ENCODE measurements at places on chromosomes 7 and 10. TPM values are rescaled to one million over a fixed set of nuclear protein-coding genes. Genes with fewer than 3 reads are reported as not detected.

GRCh38 chr7:39317107-39317506, 249.1 kb upstream of the YAE1 start:
- no peak for DNase-seq

GRCh38 chr10:55224007-55224781, 423.2 kb upstream of the PCDH15 start:
- no peak for DNase-seq

DNA sequence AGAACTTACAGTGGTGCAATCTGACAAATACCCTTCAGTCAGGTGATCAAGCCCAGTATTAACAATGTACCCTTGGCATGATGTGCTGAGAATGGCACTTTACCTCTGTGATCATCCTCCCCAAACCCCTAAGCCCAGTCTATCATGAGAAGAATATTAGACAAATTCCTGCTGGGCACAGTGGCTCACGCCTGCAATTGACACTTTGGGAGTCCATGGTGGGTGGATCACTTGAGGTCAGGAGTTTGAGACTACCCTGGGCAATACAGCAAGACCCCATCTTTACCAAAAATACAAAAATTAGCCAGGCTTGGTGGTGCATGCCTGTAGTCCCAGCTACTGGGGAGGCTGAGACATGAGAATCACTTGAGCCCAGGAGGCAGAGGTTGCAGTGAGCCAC, 7.4 kb upstream of the CUL2 start:
- no peak for DNase-seq

DNA sequence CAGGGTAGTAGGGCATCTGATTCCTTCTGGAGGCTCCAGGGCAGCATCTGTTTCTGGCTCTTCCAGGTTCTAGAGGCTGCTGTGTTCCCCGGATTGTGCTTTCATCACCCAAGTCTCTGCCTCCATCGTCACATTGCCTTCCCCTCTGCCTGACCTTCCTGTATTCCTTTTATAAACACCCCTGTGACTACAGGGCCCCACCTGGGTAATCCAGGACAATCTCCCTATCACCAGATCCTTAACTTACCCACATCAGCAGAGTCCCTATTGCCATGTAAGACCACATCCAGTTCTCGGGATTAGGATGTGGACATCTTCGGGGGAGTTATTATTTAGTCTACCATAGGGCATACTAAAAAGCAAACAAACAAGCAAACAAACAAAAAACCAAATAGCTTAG, 39.4 kb upstream of the AGR3 start:
- no peak for DNase-seq

DNA sequence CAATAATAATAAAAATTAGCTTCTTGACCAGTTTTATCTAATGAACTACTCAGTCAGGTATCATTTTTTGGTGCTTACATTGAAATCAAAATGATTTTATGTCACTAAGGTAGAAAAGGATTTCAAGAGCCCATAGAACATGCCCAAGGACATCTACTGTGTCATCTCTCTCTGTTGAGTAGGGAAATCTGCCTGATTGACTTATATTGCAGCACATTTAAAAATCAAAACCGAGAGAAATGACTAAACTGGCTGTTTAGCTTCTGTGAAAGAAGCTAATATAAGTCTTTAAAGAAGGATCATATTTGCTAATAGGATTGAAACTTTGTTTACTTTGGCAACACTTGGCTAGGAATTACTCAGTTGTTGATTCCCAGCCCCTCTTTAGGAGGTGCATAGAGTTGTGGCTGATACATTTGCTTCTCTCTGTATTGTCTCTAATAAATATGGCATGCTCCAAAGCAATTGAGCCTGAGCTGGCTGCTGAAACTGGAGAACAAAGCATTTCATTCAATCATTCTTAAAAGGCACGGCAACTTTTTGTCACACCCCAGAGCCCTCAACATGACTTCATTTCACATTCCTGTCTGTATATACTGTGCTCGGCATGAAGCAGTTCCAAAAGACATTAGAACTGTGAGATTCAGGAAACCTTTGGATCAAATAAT, 1096.9 kb upstream of the POT1 start:
- peak; percentile 56 for DNase-seq

GRCh38 chr10:85922356-85923129, 444.1 kb downstream of the GRID1 start:
- no peak for DNase-seq

DNA sequence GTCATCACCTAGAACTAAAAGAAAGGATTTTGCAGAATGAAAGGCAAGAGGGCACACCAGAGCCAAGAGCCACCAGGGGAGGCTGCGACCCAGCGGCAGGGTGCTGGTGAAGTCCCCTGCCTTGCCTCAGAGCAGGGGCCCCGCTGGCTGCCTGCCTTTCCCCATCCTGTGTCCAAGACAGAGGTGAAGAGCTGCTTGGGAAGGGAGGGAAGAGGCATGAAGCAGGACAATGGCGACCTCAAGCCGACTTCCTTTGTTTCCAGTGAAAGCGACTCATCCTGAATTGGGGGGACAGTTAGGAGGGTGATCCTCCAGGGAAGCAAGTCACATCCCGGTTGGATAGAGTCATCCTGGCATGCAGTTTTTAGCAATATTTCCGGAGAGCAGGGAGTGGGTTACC, 255.5 kb upstream of the YAE1 start:
- peak; percentile 44 for DNase-seq

GRCh38 chr10:4802711-4803487, 23.1 kb upstream of the AKR1E2 start:
- DNase-seq = no peak

GRCh38 chr10:11087372-11087771, 69.7 kb downstream of the CELF2 start:
- no peak for DNase-seq

DNA sequence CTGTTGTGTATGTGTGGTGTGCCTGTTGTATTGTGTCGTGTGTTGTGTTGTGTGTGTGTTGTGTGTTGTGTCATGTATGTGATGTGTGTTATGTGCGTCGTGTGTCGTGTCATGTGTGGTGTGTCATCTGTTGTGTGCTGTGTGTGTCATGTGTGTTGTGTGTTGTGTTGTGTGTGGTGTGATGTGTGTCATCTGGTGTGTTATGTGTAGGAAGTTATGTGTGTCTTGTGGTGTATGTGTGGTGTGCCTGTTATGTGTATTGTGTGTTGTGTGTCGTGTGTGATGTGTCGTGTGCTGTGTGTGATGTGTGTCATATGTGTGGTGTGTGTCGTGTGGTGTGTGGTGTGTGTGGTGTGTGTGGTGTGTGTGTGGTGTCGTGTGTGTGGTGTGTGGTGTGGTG, 145.2 kb downstream of the DNAJB6 start:
- DNase-seq = no peak

DNA sequence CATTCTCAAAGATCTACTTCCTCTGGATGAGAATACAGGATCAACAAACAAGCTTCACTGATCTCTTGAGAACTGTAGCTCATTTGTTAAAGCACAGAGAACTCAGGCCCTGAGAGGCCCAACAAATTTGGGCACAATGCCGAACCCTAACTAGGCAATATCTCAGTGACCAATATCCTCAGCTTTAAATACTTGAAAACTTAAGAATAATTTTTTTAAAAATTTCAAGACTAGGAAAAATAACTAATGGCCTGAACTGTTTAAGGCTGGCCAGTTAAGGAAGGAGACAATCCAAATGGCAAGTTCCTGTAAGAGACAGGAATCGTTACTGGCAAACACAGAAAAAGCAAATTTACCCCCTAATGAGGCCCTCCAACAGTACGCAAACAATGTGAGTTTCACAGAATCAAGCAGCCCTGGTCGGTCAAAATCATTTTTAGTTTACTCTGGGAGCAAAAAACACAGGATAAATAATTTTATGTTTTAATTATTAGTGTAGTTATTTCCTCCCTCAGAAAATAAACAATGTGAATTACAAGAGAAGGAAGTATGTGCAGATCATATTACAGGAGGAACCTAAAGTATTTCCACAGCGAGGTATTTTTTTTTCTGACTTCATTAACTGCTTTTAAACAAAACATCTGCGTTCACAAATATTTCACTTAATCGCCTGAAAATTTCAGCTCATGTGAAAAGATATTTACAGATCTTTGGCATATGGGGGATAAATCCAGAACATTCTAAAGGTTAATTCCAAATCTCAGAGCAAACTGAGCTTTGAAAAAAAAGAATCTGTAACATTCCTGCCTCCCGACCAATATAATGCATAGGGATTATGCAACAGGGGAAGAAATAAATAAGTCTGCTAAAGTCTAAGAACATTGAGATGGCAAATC, 39.5 kb downstream of the NT5C2 start:
- DNase-seq = peak; percentile 38

- no peak for DNase-seq
These were observed 90.2 kb upstream of the KLF6 start for GRCh38 chr10:3874990-3875841.

DNA sequence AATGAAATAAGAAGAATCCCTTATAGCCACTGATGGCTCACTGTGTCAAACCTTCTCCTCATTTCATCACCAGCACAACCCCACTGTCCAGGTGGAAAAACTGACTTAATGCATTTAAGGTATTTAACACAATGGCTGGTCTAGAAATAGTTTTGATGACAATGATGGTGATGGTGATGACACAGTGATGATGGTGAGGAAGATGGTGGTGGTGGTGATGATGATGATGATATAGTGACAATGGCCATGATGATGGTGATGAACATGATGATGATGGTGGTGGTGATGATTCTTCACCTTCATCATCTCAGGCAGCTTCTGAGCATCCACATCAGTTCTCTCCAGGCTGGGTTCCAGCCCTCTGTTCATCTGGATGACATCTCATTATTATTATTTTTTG, 186.6 kb downstream of the TCERG1L start:
- no peak for DNase-seq

- DNase-seq = no peak
These were observed 36.0 kb upstream of the KCNIP2 start for GRCh38 chr10:101879456-101880231.

GRCh38 chr7:156776527-156776926, 116.5 kb downstream of the LMBR1 start:
- no peak for DNase-seq

- DNase-seq = no peak
These were observed 96.4 kb downstream of the CARD11 start for GRCh38 chr7:2947058-2947780.

DNA sequence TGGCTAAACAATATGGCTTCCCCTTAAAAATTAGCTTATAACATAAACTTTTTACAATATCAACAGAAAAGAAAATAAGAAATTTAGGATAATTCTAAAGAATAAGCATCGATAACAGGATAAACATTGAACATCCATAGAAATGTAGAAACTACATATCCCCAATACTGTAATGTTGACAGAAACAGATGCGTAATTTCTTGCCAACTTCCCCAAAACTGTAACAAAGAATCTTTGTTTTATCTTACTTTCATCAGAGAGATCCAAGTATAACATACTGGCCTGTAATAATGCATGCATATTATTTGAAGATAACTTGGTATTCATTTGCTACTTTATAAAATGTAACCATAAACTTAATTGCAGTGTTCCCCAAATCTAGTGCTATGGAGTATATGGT, 339.9 kb downstream of the ARL4A start:
- no peak for DNase-seq

DNA sequence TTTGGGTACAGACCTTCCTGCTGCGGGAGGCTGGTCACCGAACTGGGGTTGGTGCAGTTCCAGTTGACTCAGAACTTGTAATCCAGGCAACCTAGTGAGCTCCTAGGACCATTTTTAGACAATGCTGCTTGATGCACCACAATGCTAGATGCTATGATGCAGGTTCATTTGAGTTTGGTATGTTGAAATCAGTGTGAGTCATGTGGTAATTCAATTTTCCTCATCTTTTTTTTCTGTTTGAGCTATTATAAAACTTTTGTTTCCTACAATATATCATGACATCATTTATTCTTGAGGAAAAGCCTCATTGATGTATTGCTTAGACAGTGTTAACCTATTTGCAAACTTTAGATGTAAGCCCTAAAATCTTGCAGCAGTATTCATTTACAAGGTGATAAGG, 40.9 kb upstream of the MTPN start:
- DNase-seq = no peak

DNA sequence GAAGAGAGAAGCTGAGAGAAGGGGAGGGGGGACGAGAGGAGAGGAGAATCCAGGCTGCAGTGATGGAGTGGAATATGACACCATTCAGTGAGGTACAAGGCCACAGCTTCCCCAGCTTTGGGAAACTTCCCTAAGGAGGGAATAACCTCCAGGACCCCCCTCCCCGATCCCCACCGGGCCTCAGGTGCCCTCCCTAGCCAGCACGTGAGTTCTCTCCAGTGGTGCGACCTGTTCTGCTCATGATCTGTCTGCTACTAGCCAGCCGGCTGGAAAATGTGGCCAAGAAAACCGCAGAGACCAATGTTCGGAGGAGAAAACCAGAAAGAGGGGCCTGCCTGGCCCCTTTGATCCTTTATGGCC, 39.9 kb upstream of the AGK start:
- peak; percentile 27 for DNase-seq

DNA sequence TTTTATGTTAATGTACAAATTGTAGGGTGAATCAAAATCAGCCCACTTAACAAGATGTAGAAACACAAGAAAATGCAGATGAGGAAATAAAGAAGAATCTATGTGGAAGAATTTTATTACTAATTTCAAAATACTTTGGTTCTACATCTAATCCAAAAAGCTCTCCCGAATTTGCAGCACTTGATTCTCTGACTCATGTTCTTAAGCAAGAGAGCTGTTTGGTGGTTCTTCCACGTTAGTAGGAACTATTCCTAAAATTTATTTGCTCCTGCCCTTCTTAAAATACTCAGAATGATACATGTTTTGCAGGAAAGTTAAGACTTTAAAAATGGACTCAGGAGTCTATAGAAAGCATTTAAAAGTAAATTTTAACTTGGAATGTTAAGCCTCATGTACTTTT, 91.8 kb downstream of the ZMYND11 start:
- no peak for DNase-seq

- no peak for DNase-seq
These were observed 14.3 kb downstream of the CPED1 start for GRCh38 chr7:121002757-121003200.

DNA sequence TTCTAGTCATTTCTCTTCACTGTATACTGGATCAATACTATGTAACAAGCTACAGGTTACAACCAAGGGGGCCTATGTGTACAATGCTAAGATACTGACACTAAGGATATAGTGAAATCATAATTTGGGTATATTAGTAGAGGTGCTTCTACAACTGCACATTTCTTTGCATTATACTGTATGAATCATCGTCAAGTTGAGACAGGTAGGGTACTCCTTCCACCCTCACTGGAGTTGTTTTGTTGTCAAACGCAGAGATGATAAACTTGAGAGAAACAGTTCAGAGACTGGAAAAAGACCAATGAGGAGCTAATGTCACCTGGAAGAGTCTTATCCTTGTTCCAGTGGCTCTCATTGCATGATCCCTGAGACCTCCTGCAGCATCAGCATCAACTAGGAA, 208.2 kb upstream of the PRPS1L1 start:
- DNase-seq = no peak

- no peak for DNase-seq
These were observed 813.2 kb upstream of the AUTS2 start for GRCh38 chr7:68785036-68785435.

- DNase-seq = no peak
These were observed 35.3 kb downstream of the TRRAP start for GRCh38 chr7:98913612-98914011.

GRCh38 chr7:135964274-135964673, 12.9 kb downstream of the MTPN start:
- DNase-seq = no peak

Gene HNRNPF
- 175 TPM for total RNA-seq

Gene IDI2
- total RNA-seq = not detected

Gene PPP1R9A
- total RNA-seq = 40.7 TPM

Gene SEC31B
- total RNA-seq = 8.8 TPM

Gene STEAP1B
- 3.0 TPM for total RNA-seq

Gene EEF1AKMT2
- total RNA-seq = 41.0 TPM

Gene LRRD1
- total RNA-seq = not detected

Gene GIMAP6
- not detected for total RNA-seq

Gene HOXA5
- not detected for total RNA-seq

Gene FEZF1
- total RNA-seq = 330 TPM

Gene ADARB2
- 0.99 TPM for total RNA-seq

Gene ATOH7
- 0.93 TPM for total RNA-seq

Measured in neural progenitor cell (in vitro differentiated cells).